ENCODE measurements at places on chromosomes 13 and 19.

GRCh38 chr19:41746593-41747227 is 8.6 kb upstream of the CEACAM6 start:
- DNase-seq = peak; percentile 24

- DNase-seq = no peak
Measured at GRCh38 chr19:12868540-12869112, 12.6 kb downstream of the DNASE2 start.

DNA sequence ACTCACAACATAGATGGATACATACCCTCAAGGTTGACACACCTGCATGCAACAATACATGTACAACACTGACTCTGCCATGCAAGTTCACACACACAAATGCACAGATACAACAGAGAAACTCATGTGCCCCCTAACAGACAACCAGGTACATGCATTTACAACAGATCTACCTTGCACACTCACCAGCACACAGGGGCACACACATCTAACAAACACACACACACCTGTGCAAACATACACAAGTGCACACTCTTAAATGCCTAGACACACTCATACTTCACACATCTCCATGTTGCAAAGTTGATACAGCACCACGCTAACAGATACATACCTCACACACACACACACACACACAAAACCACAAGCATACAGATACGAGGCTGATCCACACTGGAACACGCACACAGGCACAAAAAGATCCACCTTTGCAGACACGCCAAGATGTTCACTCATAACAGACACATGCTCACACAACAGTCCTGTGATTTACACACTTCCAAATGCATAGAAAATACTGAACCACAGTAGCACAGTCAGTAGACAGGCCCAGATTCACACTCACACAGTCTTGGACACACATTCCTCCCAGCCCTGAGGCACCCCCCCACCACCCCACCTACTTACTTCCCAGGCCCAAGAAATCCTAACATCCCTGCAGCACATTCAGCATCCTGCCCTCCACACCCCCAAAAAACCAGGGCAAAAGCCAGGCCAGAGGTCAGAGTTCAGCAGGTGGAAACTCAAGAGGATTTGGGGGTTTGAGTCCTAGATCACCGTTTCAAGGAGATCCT is 1.4 kb downstream of the LRFN1 start:
- no peak for DNase-seq

DNA sequence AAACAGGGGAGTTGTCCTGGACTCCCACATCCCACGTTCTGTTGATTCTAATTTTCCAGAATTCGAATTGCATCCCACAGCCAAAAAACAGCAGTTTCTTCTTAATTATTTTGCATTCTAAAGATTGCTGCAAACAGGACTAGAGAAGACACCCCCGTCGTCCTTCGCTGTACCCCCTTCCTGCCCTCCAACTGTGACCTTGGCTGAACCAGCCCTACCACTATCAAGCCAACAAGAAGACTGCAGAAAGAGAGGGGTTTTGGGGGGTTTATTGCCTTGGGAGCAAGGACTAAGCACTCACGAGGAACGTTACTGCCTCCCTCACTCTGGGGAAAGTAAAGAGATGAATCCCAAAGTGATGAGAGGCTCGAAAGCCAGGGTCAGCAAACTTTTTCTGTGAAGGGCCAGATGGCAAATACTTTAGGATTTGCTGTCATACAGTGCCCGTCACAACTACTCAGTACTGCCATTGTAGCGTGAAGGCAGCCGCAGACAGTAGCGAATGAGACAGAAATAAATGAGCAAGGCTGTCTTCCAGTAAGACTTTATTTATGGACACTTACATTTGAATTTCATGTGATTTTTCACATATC is 32.5 kb upstream of the KATNAL1 start:
- no peak for DNase-seq

DNA sequence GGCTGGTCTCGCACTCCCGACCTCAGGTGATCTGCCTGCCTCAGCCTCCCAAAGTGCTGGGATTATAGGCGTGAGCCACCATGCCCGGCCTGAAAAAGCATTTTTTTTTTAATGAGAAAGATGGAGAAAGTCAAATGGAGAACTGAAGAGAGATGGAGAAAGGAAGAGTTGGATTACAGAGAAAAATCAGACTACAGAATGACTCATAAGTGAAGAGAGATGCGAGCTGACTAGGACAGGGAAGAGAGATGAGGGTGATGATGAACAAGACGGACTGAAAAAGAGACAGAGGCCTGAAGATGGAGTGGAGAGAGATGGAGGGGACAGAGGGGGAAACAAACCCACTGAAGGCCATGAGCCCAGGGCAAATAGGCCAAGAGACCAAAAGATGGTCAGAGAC is 1.5 kb downstream of the DHX34 start:
- no peak for DNase-seq

- DNase-seq = no peak
Measured at GRCh38 chr13:30776661-30777060, 41.3 kb downstream of the ALOX5AP start.

DNA sequence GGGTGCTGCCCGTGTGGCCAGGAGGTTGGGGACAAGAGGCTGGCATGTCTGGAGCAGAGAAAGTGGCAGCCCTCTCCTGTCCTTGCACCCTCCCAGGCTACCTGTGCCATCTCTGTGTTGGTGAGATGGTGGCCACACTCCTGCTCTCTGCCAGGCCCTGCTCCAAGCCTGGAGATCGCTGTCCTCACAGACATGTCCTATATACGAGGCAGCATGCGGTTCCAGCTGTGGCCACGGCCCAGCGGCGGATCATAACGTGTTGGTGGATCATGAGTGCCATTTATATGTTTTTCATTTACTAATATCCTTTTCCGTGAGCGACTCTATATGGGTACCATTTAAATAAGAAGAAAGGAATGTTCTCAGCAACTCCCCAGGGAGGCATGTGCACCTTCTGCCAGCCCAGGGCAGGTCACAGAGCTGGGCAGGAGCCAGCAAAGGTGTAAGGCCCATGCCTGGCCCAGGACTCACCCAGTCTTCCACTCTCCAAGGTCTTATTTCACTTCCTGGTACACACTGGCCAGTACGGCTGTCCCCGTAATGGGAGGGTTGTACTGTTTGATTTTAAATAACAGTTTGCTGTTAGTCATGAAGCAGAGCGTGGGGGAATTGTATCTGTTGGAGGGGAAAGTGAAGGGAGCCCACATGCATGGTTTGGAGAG is 47.2 kb upstream of the LDLR start:
- no peak for DNase-seq

GRCh38 chr19:55358943-55359908 is 3.8 kb downstream of the GARIN5B start:
- DNase-seq = no peak

- DNase-seq = no peak
Measured at GRCh38 chr19:47267350-47267759, 7.3 kb upstream of the INAFM1 start.

DNA sequence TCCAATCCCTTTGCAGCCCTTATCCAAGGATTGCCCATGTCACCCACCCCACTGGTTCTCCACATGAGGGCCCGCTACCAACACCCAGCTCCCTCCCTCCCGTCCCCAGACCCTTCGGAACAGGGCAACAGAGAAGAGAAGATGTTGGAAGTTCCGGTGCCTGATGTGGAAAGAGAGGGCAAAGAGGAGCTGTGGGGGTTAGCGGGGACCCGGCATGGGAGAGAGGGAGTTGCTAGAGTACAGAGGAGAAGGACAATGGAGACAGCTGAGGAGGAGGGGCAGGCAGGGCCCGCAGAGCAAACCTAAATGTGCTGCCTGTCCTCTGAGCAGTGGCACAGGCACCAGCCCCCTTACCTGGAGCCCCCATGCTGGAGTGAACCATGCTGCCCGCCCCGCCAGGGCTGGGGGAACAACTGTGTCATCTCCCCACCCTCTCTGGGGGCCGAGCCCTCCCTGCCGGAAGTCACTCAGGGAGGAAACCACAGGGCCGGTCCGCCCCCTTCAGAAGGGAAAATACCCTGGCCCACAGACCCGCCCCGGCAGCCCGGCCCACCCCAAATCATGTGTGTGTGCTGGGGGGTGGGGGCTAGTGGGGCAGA is at the start of gene POU2F2:
TSS of gene POU2F2 (minus strand) at position 417 of the 599 bp plus-strand sequence. CDS start at position 382, 35 bp downstream.
- peak; percentile 65 for DNase-seq

DNA sequence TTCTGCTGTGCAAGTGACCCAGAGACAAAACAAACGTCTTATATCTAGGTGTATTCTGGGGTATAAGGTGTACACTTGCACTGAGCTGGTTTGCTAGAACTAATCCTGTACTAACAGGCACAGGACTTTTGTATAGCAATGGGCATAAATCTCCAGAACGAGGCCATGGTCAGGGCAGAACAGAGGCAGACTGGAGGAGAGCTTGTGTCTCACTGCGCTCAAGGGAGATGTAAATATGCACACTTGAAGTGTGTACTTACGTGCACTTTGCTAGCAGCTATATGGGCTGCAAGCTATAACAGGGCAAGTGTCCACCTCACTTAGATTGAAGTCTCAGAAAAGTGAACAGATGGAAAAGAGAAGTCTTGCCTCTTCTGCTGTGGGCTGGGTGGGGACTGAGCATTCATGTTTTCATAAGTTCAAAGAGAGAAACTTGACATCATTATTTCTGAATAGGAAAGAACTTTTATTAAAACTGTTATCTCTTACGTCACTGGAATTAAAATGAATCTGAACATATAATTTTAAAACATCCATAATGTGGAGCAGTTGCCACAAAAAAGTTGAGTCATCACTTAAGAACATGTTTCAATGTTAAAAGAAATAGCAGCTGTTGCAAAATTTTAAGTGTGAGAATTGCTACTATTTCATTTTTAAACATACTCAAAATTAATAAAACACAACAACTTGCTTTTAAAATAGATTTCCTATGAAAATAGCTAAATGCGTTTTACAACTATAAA is 888.3 kb downstream of the PCDH9 start:
- no peak for DNase-seq

GRCh38 chr19:6828698-6829633 is 56.5 kb downstream of the VAV1 start:
- peak; percentile 45 for DNase-seq

GRCh38 chr13:22027566-22027965 is 356.7 kb downstream of the FGF9 start:
- DNase-seq = no peak

GRCh38 chr19:29450812-29451211 is 75.0 kb upstream of the VSTM2B start:
- no peak for DNase-seq

DNA sequence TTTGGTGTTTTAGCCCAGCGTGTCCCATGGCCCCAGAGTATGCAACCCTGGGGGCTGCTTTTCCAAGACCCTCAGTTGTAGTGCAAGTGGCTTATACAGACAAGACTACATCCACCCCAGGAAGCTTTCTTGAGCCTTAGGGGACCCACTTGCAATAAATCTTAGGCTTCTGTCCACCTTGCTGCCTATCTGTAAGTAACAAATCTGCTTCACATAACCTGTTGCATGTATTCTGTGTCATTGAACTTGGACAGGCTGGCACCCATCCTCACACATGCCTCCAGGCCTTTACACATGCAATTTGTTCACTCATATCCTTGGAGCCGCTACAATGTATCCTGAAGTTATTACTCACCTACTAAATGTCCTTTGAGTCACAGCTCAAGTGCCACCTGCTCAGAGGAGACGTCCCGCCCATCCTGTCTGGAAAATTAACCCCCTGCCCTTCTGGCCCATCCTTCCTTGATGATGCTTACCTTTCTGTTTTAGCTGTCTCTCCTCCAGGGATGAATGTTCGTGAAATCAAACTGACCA is 101.2 kb downstream of the ZNF536 start:
- DNase-seq = no peak

GRCh38 chr13:112790735-112791641 is 101.2 kb downstream of the ATP11A start:
- no peak for DNase-seq

- DNase-seq = no peak
Measured at GRCh38 chr19:38290631-38291147, 13.4 kb upstream of the C19orf33 start.

DNA sequence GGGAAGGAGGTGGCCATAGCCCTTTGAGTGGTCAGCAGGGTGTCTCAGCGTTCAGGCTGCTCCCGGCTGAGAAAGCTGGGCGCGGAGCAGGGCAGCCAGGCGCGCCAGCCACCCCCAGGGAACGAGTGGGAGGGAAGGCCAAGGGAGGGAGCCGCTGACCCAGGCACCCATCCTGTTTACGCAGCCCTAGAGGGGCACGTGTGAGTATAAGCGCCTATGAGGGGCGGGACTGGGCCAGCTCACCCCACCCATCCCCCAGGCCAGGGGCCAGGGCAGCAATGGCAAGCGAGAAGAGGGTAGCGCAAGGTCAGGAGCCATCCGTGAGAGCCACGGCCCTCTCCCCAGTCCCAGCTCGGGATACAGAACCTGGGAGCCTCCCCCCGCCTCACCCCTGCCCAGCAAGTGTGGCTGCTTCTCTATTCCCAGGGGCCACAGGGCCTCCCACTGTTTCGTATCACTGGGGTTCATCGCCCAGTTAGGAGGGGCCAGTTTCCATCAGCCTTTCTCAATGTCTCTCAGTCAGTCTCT is 897 bp upstream of the DMKN start:
- no peak for DNase-seq

DNA sequence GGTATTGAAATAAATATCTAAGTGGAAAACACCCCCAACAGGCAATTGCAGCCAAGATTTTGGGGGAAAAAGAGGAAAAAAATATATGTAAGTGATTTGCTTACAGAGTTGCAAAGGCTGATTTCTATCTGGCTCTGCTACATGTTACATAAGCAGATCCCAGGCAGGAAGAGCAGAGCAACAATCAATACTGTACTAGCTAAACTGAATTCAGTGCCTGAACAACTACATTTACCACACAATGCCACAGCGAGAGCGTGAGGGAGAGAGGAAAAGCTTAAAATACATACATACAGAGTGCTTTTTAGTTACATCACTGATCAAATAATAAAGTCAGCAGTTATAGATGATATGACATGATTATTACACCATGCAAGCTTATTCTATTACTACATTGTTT is 665.6 kb upstream of the ARGLU1 start:
- no peak for DNase-seq

DNA sequence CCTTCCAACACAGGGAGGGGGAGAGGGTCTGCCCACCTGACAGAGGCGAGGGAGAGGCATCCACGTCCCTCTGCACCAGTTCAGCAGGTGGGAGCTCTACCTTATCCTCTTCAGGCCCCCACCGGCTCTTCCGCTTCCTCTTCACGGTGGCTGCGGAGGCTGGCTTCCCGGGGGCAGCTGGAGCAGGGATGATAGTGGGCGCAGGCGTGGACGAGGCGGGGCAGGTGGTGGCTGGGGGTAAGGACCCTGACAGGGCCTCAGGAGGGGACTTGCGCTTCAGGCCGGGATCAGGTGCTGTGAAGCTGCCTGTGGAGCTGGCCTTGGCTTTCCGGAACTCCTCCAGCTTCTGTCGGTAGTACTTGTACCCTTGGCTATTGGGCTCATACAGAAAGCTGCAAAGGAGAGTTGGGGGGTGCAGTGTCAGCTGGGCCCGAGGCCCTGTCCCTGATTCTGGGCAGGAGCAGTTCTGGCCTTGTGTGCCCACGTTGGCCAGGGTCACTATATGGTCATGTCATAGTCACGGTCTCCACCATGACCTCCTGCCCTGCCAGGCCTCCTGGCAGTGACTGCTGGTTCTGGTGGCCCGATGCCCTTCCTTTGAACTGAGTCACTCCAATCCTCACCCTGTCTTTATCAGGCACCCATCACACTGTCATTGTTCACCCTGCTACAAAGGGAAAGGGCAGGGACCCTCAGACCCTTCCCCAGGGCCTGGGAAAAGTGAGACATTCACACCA is 23.2 kb downstream of the SUGP1 start:
- DNase-seq = no peak

GRCh38 chr19:46299004-46299509 is 2.2 kb downstream of the HIF3A start:
- no peak for DNase-seq
